ENCODE measurements at places on chromosomes 16 and 17.

GRCh38 chr17:6191405-6192324, 121.5 kb downstream of the WSCD1 start:
- no peak for DNase-seq

- DNase-seq, result no peak
Observed at GRCh38 chr16:65767125-65767524, 599.4 kb upstream of the CDH5 start.

DNA sequence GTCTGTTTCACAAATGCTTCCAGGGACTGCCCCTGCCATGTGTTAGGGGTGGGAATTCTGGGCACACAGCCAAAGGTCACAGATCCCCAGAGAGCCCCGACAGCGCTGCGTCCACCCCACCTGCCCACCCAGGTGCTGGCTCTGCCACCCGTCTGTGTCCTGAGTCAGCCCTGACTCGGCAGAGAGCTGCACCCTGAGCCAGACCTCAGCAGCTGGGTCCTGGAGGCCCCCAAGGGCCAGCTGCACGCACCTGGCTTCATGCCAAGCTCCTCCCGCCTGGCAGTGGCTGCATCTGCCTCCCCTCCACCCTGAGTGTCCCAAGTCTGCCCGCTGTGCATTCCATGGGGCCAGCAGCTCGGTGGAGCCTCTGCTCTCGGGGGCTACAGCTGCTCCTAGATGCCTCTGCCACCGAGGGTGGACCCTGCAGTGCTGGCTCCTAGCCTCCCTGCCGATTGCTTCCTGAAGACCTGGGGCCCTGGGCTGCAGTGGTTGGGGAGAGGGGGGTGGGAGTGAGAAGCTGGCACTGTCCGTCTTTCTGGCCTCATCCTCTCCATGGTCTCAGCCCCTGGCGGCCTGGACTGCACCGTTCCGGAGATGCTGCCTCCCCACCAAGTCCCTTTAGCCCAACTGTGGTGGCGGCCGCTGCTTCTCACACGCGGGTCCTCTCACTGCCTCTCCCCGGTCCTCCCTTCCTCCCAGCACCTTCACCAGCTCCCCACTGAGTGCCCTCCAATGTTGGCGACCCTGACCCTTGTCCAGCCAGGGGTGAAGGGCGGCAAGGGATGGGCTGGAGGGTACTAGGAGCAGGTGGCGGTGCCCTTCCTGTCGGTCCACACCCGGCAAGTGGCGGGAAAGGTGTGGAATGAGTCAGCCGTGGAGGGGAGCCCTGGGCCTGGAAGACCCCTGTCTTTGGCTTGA, 3.0 kb downstream of the SECTM1 start:
- no peak for DNase-seq

DNA sequence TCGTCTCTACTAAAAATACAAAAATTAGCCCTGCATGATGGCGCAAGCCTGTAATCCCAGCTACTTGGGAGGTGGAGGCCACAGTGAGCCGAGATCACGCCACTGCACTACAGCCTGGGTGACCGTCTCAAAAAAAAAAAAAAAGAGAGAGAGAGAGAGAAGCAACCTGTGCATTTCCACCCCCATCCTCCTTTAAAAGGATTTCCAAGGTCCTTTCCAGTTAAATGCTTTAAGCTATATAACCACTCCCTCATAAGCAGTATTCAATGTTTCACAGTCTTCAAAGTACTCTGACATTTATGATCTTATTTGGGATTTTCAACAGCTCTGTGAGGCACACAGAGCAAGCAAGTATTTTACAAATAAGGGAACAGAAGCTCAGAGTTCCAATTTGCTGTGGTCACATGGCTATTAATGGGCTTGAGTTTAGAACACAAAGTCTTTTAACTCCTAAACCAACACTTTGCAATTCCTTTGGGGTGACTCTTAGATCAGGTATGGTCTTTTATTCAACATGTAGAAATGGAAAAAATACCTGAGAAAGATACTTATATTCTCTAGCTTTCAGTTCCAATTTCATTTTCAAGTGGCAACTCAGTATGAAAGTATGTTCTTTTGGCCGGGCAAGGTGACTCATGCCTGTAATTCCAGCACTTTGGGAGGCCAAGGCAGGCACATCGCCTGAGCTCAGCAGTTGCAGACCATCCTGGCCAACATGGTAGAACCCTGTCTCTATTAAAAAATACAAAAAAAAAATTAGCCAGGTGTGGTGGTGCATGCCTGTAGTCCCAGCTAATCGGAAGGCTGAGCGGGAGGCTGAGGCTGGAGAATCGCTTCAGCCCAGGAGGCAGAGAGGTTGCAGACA, 31.3 kb downstream of the SPOP start:
- peak; percentile 1 for DNase-seq

DNA sequence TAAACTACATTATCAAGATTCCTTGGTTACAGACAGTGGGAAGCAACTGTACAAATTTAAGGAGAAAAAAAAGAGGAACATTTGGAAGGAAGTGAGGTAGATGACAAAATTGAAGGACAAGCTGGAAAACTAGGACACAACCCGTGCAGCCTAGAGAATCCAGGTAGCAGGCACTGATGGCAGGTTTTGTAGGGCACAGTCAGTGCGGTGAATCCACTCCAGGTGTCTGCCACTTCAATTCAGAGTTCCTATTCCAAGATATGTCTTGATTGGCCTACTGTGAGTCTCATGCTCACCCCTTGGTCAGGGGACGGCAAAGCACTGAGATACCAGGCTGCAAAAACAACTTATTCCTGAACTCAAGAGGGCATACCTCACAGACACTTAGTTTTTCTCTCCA, 37.8 kb downstream of the TNRC6C start:
- no peak for DNase-seq

- DNase-seq, result no peak
Observed at GRCh38 chr16:11687601-11688519, 19.6 kb downstream of the SNN start.

- DNase-seq, result no peak
Observed at GRCh38 chr17:63435681-63436522, 10.2 kb downstream of the CYB561 start.

GRCh38 chr17:10196941-10197340, 1.5 kb downstream of the GAS7 start:
- DNase-seq, result no peak

- no peak for DNase-seq
Observed at GRCh38 chr17:79620207-79621038, 9.6 kb upstream of the RBFOX3 start.

GRCh38 chr17:63634163-63634562, 11.9 kb downstream of the MAP3K3 start:
- DNase-seq, result no peak

- no peak for DNase-seq
Observed at GRCh38 chr17:65811043-65811442, 249.6 kb upstream of the AXIN2 start.

GRCh38 chr16:26087091-26087490, 395.3 kb downstream of the HS3ST4 start:
- no peak for DNase-seq

- DNase-seq, result no peak
Observed at GRCh38 chr17:77256710-77257109, 115.9 kb downstream of the SEC14L1 start.

DNA sequence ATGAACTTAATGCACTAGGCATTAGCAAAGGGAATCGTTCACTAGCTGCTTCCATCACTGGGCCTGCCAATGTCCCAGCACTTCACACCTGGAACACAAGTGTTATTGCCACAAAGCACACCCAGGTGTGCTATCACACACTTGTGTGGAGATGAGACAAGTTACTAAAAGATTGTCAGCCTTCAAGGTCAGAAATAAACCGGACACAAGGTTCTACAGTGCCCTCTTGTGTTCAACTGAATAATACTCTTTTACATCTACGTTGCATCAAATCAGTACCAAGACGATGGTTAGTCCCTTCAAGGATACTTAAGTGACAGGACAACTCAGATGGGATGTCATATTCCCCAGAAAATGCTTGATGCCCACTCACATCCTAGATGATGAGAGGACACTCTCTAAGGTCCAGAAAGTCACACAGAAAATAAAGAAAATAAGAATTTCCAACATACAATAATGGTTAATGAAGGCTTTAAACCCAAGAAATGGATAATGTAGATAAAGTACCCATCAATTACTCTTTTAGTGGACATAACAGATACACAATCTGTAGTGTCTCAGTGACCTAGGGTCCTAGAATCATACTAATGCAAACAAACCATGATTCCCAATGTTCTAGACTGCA, 16.4 kb upstream of the GLG1 start:
- DNase-seq, result no peak

- DNase-seq, result no peak
Observed at GRCh38 chr16:50957056-50957455, 194.0 kb downstream of the SALL1 start.

DNA sequence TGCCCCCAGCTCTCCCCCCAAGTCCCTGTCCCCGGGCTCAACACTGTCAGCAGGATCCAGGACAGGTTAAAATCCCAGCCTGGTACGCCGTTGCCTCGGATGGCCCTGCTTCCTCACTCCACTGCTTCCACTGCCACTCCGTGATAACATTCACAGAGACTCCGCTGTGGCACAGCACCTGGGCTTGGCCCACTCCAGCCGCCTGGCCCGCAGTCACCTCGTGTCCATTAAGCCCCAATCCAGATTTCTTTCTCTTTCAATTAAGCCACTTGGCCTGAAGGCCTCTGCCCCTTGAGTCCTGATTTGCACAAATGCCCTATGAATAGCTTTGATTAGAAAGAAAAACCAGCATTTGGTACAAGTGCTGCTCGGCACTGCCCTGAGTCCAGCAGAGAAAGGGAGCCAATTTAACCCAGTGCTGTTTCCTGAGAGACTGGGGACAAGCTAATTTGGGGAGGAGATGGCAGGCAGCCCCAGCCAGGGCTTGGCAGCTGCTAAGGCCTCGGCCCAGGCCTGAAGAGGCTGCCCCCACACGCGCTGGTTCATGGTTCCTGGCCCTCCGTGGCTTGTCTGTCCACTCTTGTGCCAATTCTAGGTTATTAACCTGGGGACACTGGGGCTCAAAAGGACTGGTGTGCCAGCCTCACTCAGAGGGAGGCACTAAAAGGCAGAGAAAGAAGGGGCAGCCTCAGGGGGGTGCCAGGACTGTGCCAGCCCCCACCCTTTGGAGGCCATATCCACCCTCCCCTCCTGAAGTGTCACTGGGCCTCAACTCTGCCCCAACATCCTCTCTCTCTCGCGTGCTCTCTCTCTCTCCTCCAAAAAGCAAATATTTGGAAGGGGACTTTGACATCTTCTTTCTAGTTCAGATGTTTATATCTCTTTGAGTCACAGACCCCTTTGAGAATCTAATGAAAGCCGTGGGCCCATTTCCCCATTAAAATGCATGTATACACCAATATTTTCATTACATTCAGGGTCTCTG, 29.8 kb upstream of the SPPL2C start:
- DNase-seq, result no peak

DNA sequence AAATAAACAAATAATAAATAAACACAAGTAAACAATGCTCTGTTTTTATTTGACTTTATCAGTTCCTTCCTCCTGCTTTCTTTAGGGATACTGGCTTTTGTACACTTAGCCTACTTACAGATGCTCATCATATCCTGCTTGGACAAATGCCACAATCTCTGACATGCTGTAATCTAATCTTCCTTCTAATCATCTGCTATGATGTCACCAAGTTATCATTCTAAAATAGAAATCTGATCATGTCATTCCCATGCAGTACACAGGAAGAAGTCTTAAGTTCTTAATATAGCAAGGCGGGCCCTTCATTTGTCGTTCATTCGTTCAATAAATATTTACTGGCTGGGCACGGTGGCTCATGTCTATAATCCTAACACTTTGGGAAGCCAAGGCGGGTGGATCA, 9.1 kb upstream of the UBB start:
- DNase-seq, result no peak

DNA sequence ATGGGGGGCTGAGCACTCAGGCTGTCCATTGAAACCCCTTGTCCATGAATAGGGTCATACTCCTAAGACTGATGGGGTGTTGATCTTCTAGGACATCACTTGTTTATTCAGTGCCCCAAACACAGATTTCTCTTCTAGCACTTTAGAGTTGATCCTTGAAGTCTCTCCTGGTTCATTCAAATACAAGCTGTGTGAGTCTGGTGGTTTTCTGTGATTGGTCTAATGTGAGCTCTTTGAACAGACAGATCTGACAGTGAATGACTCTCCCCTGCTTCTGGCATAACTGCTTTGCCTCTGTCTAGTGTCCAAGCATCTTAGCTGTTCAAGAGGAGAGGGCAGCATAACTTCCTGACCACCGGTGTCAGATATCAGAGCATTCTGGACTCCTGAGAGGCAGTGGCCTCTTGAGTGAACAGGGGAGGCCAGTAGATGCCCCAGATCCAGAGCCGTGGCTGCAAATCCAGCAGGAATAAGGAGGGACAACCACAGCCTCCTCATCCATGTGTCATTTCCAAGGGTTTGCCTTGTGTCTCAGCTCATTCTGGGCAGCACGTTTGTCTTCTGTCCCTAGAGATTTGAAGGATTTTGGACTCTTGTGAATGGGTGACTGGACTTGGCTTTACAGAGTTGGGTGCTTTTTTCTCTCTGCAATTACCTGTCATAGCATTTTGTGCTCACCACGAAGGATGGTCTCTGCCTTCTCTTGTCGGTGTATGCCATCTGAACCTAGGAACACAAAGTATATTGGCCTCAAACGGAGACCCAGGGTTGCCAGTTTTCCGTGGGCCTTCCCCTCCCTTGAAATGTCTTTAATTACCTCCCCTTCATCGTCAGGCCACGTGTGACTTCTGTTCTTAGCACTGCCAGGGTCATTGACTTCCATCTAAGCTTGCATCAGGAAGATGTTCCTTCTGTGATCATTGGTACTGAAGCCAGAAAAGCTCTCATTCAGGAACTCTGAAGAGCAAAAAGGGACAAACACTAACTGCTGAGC, 13.9 kb upstream of the CLEC18C start:
- no peak for DNase-seq

DNA sequence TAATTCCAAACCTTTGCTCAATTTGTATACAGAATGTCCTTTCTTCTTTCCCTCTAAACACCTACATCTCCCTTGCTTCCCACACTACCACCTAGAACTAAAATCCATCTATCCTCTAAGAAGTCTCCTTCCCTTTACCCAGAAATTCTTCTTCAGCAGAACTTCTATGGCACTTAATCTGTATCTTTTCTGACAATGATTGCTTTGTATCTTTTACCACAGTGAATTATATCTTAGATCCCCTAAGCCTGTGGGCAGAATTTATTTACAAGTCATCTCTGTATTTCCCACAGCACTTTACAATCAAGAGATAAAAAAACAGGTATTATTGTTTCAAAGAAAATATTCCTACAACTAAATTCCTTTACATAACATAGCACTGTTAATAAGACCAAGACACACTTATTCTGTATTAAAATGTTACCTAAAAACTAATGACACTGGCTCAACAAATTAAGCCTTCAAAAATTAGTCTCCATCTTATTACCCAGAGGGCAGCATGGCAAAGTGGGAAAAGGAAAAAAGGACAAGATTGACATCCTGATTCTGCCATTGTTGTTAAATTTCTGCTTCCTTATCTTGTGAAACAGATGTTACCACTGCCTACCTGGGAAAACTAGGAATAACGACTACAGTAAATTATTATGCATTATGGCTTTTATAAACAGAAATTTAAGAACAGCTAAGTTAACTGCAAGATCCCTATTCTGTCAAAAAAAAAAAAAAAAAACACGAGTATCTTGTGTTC, 42.8 kb downstream of the KANSL1 start:
- no peak for DNase-seq

DNA sequence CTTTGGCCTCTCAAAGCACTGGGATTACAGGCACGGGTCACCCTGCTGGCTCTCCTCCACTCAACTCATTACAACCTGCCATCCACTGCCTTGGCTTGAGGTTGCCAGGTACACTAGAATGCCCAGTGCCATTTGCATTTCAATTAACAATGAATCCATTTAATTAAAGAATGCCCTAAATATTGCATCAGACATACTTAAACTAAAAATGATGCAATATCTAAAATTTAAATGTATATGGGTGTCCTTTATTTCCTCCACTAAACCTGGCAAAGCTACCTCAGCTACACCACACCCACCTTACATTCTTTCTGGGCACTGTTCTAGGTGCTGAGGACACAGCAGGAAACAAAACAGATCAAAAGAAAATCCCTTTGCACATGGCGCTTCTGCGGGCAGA, 382.2 kb upstream of the ZFHX3 start:
- no peak for DNase-seq

Measured in CD4-positive, alpha-beta T cell (primary cell).